ENCODE measurements at places on chromosomes 5 and 9.

- DNase-seq = peak; percentile 28
Observed at GRCh38 chr5:128216860-128217531, 133.4 kb downstream of the SLC12A2 start.

DNA sequence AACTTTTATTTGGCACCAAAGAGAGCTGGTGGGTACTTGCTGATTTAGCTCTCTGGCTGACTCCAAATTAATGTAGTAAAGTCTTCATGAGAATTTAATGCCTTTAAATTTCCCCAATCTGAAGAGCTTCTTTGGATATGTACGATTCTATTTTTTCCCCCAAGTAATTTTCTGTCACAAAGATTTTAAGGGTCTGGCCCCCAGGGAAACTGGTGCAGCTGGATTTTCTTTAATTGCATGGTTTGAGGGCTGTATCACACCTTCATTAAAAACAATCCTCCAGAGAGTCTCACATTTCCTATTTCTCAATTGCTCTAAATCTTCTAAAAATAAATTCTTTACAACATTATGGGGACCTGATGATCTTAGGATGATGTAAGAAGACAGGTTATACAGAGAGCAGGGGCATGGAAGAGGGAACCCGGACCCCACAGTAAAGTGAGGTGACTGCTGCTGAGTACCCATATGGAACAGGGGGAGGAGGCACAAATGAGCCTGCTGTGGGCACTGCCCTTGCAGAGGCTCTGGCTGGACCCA lies 158.9 kb downstream of the ENTREP1 start:
- no peak for DNase-seq

- no peak for DNase-seq
Observed at GRCh38 chr9:30198463-30199309, 2185.8 kb upstream of the ACO1 start.

DNA sequence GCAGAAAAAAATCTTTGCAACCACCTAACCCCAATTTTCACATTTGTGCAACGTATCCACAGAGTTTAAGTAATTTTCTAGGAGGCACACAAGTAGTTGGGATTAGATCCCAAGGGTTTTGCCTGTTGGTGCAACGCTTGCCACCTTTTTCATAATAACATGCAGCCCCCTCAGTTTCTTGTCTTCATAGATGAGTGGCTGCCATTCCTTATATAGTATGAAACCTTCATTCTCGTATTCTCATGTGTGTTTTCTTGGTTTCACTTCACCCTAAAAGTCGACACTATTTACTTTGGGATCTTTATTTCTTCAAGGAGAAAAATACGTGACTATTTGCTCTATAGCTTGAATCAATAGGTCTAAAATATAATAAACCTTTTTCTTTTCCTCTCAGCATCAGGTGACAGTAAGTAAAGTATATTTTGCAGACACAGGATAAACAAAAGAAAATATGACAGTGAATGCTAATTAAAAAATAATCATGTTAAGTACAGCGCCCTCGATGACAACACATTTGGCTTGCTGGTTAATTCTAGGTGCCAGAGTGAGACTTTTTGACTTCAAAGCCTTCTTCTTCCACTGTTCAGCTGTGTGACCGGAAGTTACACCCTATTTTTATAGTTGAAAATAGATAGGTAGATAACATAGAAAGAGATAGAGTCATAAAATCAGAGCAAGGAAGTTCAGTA lies 342.8 kb upstream of the CCNG1 start:
- DNase-seq = no peak

GRCh38 chr9:136596630-136597031 lies 50.8 kb upstream of the NOTCH1 start:
- peak; percentile 48 for DNase-seq

DNA sequence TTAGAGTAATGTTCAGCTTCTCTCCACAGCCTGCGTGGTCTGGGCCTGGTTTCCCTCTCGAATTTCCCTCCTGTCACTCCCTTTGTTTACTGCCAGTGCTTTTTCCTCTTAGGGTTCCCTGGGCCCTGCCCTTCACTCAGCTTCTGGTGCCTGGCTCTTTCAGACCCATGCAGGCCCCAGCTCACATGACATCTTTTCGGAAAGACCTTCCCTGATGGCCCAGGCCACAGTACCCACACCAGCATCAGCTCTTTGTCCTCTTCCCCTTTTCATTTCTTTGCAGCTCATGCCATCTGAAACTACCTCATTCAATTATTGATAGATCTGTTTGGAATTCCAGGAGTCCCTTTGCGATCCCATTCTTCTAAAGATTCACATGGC lies 68.1 kb upstream of the ABL1 start:
- no peak for DNase-seq

GRCh38 chr5:140341591-140341990 lies 4.8 kb downstream of the HBEGF start:
- DNase-seq = no peak

DNA sequence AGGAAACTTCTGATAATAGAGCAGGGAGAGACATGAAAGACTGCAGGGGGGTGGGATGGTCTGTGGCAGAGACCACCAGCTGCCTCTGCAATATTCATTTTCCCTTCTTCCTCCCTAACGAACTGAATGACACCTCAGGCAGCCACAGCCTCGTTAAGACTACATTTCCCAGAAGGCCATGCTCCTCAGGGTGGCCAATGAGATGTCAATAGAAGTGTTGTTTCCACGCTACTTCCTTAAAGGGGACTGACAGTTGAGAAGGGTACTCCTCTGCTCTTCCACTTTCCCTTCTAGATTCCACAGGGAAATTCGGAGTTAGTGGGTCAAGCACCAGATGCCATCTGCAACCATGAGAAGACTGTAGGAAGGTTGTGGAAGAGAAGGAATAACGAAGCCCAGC lies 52.0 kb upstream of the DAPK1 start:
- DNase-seq = peak; percentile 20

DNA sequence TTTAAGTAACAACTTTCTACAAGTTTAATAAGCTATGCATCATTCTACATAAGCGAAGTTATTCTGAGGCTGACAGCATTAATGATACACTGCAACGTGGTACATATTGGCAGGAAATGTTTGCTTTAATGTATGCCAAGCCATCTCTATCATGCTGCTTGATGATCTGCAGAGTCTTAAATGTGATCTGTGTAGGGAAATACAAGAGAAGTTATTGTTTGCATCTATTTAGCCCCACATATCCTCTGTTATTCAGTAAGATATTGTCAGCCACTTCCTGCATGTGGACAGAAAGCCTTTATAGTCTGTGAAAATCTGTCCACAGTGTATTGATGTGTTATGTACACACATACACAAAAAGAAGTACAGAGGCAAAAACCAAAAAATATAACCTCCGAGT lies 193.1 kb upstream of the FREM1 start:
- no peak for DNase-seq

DNA sequence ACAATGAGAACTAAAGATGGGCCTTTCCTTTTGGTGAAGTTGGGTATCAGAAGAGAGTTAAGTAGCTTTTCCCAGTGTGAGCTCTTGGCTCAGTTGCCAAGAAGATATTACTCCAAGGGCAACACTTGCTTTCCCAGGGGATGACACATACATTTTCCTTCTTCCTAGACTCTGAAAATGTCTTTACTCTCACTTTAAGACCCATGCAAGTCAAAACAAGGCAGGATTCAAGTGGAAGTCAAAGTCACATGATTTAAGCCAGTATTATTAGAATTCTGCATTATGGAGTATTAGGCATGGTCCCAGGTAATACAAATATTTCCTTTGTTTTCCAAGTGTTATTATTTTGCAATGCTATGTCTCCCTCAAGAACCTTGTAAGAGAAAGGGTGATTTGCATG lies 175.1 kb downstream of the PPP2R2B start:
- no peak for DNase-seq

DNA sequence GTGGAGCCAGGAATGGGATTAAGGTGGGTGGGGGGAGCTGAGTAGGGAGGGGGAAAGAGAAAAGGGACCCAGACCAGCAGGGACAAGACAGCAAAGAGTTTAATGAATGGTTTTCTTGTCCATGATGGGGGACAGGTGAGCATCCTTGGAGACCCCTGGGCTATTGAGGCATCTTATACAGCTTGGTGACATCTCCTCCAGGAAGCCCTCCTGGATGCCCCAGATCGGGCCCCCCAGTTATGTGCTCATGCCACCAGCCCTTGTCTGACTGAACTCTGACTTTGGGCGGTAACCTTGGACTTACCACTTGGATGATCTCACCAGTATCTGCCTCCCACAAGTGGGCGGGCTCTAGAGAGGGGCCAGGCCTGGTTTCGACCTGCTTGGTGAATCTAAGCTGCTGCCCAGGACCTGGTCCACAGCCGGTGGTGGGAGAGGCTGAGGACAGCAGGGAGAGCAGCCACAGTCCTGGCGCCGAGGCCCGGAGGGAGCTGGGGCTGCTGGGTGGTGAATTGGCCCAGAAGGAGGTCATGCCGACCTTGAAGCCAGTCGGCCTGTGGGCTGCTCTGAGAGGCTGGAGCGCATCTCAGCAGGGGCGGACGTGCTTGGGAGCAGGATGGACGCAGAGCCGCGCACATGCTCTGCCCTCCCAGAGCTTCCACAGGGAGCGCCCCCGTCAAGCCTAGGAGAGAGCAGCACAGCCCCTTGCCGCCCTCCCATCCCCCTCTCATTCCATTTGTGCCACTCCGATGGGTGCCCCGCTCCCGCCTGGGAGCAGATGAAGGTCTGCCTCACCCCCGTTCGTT lies 36.2 kb downstream of the UNC5A start:
- DNase-seq = no peak

GRCh38 chr9:126849591-126850225 lies 10.7 kb upstream of the ZBTB34 start:
- DNase-seq = no peak

GRCh38 chr9:113580041-113580953 lies 116.8 kb downstream of the RGS3 start:
- DNase-seq = no peak

GRCh38 chr9:84151640-84152039 lies 171.0 kb downstream of the RMI1 start:
- no peak for DNase-seq

GRCh38 chr5:115956957-115957356 lies 5.3 kb upstream of the LVRN start:
- DNase-seq = no peak

DNA sequence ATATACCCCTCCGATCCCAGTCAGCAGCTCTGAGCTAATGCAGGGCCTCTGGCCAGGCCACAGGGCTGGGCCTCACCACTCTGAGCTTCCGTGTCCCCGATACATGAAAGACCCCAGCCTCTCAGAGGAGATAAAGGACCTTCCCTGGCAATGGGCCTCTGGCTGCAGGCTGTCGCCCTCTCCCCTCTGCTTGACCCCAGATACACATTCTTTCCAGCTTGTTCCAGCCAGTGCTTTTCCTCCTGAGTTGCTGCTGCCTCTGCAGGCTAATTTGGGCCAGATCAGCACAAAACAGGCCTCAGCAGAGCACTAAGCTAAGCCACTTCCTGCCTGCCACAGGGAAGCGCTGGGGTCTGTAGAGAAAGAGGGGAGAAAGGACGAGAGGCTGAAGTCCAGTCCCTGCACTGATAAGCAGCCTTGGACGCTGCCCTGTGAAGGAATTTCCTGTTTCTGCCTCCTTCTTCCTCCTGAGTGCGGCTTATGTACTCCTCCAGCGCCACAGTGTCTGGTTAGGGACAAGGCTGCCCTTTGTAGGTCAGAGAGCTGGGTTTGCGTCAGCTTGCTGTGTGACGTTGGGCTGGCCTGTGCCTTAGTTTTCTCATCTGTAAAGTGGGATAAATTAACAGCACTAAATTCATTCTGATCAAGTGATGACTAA lies 73.0 kb upstream of the IL17B start:
- no peak for DNase-seq

- DNase-seq = peak; percentile 13
Observed at GRCh38 chr5:78533356-78533755, 115.2 kb downstream of the LHFPL2 start.

DNA sequence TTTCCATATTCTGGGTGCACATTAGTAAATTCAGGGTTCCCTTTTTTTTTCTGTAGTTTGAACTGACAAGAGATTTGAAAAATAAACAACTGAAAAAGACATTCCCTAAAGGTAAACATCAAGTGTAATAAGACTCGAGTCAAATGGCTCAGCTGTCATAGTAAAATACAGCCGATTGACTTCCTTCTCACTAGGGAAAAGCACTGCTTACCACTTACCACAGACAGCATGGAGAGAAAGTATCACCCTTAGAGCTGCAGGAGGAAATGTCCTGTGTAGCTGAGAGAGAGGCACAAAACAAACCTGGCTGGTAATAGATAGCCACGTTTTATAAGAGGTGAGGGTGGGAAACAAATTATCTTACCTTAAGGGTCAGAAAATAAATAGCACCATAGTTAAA lies 12.1 kb upstream of the DMAC1 start:
- no peak for DNase-seq

GRCh38 chr5:34721327-34721726 lies 65.2 kb downstream of the RAI14 start:
- no peak for DNase-seq

DNA sequence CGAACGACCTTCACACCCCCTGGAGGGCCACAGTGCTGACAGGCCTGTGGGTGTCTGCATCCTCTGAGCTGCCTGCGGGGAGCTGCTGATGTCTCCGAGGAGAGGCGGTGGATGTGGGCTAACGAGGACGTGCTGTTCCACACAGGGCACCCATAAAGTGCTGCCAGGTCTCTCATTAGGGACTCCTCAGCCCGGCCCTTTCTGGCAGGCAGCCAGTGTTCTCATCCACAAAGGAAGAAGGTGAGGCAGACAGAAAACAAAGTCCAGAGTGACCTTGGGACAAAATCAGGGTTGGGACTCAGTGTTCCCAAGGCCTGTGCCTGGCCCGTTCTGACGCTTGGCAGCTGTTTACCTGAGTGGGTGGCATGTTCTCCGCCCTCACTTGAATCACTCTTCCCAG lies 29.3 kb downstream of the CARTPT start:
- DNase-seq = no peak

- no peak for DNase-seq
Observed at GRCh38 chr9:128947277-128947526, 201 bp downstream of the DOLK start.

GRCh38 chr5:109141222-109142200 lies 268.3 kb downstream of the PJA2 start:
- peak; percentile 7 for DNase-seq

GRCh38 chr9:137156567-137157375 lies 13.1 kb downstream of the LRRC26 start:
- DNase-seq = no peak

DNA sequence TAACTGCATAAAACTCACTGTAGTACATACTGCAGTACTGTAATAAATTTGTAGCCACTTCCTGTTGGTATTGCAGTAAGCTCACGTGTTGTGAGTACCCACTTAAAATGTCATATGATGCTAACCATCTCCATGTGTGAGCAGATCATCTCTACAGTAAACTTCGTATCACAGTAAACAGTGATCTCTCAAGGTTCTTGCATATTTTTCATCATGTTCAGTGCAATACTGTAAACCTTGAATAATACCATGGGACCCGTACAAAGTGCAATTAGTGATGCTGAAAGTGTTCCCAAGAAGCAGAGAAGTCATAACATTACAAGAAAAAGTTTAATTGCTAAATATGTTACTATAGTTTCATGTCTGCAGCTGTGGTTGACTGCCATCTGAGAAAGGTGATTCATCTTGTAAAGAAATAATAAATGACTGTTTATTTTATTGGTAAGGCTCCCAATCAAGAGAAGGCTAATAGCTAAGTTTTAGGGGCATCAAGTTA lies 253.8 kb upstream of the POU5F2 start:
- no peak for DNase-seq

- peak; percentile 14 for DNase-seq
Observed at GRCh38 chr5:145941448-145942130, 5.2 kb downstream of the SH3RF2 start.

GRCh38 chr5:154430466-154430865 lies 15.3 kb upstream of the SAP30L start:
- no peak for DNase-seq

- DNase-seq = no peak
Observed at GRCh38 chr9:134432471-134432870, 106.2 kb downstream of the RXRA start.
